Stimulated activated CD8-positive, alpha-beta memory T cell treated with anti-CD3 and anti-CD28 coated beads, Interleukin-12 subunit alpha, Interleukin-12 subunit beta, amount 100 ng/mL, for 1 hour (primary cell): ENCODE measurements at places on chromosomes 11 and 22.

GRCh38 chr11:100182927-100183326 lies 504.2 kb upstream of the ARHGAP42 start:
- no peak for DNase-seq

DNA sequence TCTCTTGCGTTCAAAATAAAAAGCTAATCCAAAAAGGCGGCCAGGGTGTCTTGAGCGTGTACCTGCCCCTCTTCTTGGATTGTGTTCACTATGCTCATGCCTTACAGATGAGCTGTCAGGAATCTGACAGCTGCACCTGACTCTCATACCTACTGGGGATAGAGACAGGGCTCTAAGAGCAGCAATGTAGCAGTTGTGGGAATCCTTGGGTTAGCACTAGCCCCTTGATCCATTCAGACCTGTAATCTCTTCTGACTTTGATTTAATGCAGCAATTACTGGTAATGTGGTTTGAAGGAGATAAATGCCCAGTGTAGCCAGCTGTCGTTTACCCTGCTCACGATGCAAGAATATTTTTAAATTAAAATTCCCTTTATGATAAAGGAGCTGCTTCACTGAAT lies 145.8 kb downstream of the APOL5 start:
- no peak for DNase-seq

DNA sequence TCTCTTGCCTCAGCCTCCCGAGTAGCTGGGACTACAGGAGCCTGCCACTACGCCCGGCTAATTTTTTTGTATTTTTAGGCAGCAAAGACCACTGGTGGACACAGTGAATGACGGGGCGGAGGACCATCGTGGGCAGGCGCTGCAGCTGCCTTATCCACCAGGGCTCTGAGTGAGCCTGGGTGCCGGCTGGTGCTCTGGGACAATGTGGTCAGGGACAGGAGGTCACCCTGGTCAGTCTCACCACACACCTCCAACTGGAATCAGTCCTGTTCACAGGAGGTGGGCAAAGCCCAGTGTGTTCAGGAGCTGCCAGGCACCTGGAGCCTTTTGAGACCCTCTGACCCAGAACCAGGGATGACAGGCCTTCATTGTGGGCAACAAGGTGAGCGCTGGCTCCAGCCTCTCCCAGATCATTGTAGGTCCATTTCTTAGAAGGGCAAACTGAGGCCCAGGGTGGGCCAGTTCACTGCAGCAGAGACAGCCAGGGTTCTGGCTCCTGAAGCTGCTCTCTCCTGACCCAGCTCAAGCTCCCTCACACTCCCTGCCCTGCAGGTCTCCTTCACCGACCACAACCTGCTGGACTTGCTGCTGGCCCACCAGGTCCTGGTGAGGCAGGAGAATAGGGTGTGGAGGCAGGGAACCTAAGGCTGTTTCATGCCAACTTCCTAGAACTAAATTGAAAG lies 15.7 kb upstream of the CABP2 start:
- DNase-seq: no peak

GRCh38 chr11:83002053-83002452 lies 69.6 kb downstream of the RAB30 start:
- DNase-seq: no peak

- no peak for DNase-seq
Measured at GRCh38 chr22:49483946-49484345, 343.7 kb downstream of the BRD1 start.

DNA sequence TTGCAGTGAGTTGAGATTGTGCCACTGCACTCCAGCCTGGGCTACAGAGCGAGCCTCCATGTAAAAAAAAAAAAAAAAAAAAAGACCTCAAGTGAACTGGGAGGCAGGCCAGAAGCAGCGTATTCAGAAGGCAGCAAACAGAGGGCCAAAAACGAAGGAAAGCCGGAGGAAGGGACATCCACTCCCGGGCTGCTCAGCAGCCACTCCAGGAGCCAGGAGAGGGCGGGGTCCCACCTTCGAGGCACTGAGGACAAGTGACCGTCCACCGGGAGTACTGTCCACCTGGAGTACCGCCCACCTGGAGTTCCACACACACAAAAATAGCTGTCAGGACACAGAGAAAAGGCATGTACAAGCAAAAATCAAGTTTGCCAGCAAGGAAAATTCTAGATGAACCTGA lies 5.5 kb downstream of the TOLLIP start:
- no peak for DNase-seq

DNA sequence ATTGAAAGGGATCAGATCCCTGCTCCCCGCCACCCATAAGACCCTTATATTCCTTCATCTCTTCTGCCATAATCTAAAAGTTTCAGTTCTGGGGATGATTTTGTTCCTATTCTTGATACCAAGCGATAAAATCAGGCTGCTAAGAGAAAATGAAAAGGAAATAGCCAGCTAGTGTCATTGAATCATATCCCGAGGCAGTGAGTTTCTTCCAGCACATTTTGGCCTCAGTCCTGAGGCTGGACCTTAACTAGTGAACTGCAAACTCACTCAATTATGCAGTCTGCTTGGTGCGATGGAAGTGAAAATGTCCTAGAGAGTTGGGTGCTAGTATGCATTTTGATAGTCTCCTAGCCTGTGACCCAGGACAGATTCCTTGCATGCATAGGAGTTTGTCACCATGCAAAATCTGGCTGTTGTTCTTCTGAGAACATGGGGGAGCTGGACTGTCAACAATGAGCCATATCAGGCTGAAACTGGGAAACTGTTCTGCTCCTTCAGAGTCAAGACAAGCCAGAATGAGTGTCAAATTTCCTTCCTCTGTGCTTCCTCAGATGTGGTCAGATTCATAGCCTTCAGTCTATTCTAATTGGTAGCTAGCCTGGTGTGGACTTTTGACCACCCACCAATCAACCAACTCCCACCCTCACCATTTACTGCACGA lies 102.9 kb downstream of the CCDC81 start:
- no peak for DNase-seq

DNA sequence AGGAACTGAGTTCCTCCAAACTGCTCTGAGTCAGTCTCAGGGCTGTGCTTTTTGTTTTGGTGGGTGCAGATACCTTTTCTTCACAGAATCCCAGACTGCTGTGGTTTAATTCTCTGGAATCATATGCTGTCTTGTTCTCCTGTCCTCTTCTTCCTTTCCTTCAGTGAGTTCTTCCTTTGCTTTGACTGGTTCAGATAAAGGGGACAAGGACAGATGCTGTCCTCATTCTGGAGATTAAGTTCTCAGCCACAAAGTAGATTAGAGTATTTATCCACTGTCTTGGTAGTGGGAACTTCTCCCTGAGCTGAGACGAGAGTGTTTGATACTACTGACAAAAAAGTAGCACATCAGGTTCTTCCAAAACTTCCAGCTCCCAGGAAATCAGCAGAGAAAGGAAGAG lies 13.3 kb downstream of the ZDHHC5 start:
- DNase-seq: no peak

DNA sequence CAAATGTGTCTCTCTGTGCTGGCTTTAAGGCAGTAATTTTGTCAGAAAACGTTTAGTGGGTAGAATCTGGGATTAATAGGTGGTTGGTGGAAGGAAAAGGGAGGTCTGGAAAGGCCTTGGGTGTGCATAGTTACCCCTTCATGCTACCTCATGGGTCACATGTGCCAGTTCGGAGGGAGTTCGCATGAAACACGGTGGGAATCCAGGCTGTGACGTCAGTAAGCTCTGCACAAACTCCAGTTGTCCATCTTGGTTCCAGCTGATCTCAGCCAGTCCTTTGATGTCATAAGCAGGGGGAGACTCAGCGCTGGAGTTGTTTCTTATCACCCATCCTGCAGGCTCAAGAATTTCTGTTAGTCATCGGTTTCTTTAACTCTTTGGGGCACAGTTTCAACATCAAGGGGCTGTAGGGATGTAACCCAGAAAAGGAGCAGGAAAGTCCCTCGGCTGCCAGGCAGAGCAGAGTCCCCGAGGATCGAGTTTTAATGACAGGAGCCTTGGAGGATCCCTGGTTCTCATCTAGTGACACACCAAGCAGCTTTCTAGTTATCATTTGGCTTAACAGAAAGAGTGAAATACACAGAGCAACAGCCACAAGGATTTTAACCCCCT lies 28.9 kb downstream of the MOV10L1 start:
- no peak for DNase-seq

GRCh38 chr11:5712507-5712906 lies 22.9 kb downstream of the TRIM22 start:
- no peak for DNase-seq

GRCh38 chr11:78646564-78647185 lies 72.0 kb upstream of the NARS2 start:
- DNase-seq: no peak

GRCh38 chr11:11477695-11478420 lies 124.8 kb upstream of the CSNK2A3 start:
- DNase-seq: no peak

- no peak for DNase-seq
Measured at GRCh38 chr11:69200331-69201065, 44.8 kb downstream of the SMIM38 start.

DNA sequence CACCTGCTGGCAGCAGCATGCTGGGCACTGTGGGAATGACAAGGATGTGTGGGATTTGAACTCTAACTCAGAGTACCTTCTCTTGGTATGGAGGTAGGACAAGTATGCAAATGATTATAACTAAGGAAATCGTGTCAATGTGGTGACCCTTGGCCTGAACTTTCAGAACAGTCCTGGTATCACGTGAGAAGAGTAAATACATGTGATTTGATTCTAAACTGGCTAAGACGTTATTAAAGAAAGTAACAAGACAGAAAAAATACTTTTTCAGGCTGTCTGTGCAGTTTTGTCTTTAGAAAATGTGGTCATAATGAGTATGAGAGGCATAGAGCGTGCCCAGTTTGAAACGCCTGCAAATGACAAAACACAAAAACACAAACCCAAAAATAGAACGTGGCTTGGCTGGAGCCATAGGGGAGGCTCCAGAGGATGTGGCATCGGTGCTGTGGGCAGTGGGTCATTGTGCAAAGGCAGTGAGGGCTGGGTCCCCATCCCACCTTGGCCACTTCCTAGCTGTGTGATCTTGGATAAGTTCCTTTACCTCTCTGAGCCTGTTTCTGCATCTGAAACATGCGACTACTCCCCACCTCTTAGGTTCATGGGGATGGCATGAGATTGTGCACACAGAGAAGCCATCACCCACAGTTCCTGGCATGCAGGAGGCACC lies 18.4 kb upstream of the IL2RB start:
- DNase-seq: no peak

- DNase-seq: no peak
Measured at GRCh38 chr11:112534208-112534607, 273.5 kb upstream of the PLET1 start.

- DNase-seq: no peak
Measured at GRCh38 chr22:44207173-44207980, 26.7 kb downstream of the PARVG start.

- DNase-seq: no peak
Measured at GRCh38 chr11:96278039-96278897, 64.7 kb downstream of the MAML2 start.

DNA sequence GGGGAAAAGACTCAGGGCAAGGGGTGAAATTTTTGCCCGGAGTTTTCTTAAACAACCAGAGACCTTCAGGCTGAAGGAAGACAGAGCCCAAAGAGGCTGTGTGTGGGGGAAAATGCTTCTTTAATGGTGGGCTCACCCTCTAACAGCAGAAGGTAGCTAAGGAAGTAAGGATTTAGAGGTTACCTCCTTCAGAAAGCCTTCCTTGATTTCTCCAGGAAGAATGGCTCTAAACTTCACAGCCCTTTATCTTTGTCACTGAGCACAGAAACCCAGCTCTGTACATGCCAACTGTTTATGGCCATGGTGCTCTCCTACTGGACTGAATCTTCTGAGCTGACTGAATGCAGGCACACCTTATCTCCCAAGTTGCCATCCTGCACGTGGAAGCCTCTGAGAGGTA lies 196.0 kb downstream of the TENM4 start:
- DNase-seq: no peak

DNA sequence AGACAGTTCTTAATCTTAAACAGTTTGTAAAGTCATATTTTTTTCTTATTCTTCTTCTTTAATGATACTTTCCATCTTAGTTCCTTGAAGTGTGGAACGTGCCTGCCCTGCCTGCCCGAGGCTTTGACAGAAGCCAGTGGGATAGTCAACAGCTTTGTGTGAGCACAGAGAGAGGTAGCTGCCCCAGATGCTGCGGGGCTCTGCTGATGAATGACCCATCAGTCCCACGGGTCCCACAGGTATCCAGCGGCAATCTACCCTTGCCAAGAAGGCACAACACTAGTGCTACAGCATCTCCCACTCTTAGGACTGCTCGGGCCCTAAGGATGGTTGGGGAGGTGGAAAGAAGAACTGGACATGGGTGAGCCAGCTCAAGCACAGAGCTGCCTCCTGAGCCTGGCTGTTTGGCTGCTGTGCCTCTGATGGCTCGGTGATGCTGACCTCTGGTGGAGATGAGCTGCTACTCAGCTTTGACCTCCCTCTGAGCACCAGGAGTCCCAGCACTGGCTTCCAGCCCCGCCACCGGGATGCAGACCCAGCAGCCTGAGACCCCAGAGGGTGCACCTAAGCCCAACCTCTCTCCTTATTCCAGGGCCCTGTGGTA lies 11.8 kb upstream of the APLNR start:
- no peak for DNase-seq

GRCh38 chr22:43723816-43724215 lies 88.3 kb downstream of the EFCAB6 start:
- no peak for DNase-seq

- DNase-seq: no peak
Measured at GRCh38 chr11:96680211-96681018, 290.6 kb downstream of the JRKL start.

DNA sequence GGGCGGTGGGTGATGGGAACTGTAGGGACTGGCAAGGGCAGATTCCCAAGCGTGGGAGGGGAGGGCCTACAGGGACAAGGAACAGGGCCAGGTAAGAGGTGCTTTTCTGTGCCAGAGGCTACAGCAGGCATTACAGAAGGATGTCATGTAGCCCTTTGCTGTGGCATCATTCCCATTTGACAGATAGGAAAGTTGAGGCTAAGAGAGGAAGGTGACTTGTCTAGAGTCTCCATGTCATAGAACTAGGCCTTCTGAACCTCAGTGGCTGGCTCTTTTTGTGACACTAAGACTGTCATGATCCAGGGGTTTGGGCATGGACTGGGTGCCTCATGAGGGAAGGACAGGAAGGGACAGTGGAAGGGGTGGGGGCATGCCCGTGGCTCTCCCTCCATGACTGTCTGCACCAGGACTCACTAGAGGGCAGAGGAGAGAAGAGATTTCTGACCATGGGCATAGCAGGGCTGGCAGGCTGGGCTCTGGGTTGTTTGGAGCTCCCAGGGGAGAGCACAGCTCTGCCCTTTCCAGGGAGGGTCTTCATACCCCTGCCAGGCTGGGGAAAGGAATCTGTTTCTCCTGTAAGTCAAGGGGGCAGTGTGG lies 3.2 kb downstream of the MMP11 start:
- DNase-seq: no peak
